NCI-H2081 treated with DMSO at 0.1 percent for 48 hours (cell line): ENCODE measurements at places on chromosomes 2 and 18.

DNA sequence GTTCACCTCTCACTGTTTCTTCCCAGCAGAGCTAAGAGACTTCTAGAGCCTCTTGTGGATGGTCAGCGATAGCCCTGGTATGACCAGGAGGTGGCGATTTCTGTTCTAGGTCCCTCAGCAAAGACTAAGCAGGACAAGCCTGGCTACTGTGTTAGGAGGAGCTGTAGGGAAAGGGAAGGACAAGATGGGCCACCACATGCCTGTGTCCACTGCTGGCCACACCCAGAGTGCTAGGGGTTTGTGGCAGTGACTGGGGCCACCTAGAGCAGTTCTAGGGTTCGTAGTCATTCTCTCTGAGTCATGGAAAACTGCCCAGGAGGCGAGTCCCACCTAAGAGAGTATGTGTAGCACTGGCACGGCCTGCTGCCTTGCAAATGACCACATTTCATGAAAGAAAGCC lies 179.4 kb downstream of the ALPK2 start:
- no peak for DNase-seq

- DNase-seq = no peak
Observed at GRCh38 chr2:200839513-200839912, 24.9 kb downstream of the CLK1 start.

DNA sequence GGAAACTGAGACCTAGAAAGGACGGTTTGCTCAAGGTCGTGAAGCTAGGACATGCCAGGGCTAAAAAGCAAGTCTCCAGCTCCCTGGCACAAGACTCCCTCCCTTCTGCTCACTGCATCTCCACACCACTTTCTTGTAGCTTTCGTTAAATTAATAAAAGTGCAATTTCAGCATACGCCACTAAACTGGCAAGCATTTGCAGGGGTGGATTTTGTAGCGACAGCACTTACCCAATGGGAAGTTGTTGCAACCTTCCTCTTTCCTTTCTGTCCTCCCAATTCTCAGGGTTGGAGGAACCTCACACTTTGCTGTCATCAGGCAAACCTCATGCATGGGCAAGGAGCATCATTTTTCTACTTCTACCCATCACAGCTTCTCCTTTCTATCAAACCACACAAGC lies 7.4 kb upstream of the RHOB start:
- DNase-seq = no peak

- no peak for DNase-seq
Observed at GRCh38 chr2:175612280-175612679, 389.8 kb downstream of the LNPK start.

DNA sequence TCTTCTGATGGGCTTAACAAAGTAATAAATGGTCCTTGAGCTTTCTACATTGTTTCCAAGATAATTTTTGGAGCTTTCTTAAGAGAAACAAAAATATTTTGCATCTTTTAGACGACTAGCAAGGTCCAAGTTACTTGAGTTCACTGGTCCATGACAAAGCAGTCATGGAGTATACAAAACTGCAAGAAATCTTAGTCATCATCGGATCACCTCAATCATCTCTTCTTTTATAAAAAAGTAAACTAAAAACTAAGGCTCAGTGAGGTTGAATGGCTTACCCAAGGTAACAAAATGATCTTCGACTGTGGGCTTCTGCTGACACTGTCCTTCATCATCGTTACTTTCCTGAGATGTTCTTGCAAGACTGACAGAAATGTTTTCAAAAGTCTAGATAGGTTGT lies 11.9 kb downstream of the FIGN start:
- DNase-seq = no peak

- no peak for DNase-seq
Observed at GRCh38 chr2:42909966-42910365, 117.6 kb upstream of the HAAO start.

- DNase-seq = no peak
Observed at GRCh38 chr2:11811036-11811654, 64.7 kb downstream of the LPIN1 start.

DNA sequence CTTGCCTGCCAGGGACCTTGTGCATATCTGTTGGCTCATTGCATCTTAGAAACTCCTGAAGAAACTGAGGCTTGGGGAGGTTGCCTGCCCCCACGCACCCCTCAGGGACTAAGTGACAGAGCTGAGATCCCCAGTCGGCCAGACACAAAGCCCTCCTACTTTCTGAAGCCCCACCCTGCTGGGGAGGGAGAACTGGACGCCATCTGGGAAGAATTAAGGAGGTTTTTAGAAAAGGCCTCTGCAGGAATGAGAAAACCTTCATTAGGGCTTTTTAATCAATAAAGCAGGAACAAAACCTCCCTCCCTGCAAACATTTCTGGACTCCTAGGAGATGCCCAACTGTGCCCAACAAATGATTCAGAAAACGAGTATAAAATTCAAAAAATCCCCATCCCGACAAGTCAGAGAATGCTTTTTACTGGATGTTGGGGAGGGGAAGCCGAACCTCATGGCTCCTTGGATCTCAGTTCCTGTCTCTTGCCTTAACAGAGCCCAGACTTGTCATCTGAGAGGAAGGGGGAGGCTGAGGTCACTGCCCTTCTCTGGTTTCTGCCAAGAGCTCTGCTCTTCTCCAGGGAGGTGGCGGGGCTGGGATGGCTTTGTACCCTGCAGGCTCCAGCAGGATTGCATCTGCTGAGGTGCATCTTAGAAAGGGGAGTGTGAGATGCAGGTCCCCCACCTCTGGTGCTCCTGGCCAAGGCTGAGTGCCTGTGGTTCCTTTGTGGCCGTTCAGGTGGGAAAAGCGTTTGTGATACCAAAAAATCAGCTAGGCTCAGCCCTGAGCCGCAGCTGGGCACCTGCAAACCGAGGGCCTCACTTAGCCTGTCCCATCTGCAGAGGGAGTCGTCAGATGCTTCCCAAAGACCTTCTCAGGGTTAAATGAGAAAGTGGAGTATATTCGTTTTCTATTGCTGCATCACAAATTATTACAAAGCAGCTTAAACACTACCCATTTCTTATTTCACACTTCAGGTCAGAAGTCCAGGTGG lies 142.4 kb downstream of the ZFP36L2 start:
- no peak for DNase-seq

DNA sequence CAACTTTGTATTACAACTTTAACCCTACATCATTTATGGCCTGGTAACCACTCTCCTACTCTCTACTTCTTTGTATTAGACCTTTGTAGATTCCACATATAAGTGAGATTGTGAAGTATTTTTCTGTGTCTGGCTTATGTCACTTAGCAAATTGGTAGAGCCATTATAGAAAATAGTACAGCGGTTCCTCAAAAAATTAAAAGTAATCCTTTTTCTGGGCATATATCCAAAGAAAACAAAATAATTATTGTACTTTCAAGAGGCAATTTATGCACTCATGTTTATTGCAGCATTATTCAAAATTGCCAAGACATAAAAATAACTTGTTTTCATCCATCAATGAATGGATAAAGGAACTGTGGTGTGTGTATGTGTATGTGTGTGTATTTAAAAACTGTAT lies 537.5 kb upstream of the FSIP2 start:
- DNase-seq = peak; percentile 82

DNA sequence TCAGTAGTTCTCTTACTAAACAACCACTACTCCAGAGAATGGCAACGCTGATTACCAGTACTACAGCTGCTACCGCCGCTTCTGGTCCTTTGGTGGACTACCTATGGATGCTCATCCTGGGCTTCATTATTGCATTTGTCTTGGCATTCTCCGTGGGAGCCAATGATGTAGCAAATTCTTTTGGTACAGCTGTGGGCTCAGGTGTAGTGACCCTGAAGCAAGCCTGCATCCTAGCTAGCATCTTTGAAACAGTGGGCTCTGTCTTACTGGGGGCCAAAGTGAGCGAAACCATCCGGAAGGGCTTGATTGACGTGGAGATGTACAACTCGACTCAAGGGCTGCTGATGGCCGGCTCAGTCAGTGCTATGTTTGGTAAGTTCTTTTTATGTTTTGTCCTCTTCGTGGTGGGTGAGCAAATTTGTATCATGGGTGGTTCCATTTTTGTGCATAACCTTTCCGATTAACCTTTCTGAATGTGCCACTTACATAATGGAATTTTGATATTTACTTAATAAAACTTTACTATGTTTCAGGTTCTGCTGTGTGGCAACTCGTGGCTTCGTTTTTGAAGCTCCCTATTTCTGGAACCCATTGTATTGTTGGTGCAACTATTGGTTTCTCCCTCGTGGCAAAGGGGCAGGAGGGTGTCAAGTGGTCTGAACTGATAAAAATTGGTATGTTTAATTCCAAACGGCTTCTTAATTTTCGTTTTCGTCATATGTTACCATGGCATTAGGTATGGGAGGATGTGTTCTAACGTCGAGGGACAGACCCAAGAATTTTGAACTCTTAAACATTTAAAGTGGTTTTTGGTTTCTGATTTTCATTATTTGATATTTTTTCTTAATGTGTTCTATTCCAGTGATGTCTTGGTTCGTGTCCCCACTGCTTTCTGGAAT lies 1.3 kb downstream of the SLC20A1 start:
- DNase-seq = no peak

DNA sequence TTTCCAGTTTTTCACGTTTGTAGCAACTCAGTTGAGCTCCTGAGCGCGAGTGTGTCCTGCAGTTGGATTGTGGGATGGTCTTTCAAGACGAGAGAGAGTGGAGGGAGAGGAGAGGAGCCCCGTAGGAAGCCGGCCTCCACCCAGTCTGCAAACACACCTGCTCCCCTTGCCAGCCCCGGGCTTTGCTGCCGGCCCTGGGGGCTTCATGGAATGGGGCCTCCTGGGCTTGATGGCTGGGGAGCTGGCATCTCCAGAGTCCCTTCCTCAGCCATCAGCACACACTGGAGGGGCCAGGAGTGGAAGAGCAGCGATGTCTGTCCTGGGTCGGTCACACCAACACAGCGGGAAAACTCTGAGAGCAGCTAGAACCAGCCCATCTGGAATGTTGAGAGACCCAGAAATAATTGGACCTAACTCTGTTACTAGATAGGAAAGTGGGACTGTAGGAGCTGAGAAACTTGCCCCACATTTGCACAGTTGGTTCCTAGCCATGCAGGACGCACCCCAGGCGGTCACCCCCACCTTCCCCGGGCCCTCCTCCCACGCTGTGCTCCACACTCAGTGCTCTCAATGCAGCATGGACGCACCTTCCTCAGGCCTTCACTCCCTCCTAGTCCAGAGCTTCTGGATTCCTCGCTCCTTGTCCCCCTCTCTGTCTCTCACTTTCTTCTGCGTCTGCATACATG lies 69.6 kb downstream of the PTGR3 start:
- DNase-seq = no peak

GRCh38 chr2:236974752-236975151 lies 110.9 kb upstream of the COPS8 start:
- DNase-seq = no peak

DNA sequence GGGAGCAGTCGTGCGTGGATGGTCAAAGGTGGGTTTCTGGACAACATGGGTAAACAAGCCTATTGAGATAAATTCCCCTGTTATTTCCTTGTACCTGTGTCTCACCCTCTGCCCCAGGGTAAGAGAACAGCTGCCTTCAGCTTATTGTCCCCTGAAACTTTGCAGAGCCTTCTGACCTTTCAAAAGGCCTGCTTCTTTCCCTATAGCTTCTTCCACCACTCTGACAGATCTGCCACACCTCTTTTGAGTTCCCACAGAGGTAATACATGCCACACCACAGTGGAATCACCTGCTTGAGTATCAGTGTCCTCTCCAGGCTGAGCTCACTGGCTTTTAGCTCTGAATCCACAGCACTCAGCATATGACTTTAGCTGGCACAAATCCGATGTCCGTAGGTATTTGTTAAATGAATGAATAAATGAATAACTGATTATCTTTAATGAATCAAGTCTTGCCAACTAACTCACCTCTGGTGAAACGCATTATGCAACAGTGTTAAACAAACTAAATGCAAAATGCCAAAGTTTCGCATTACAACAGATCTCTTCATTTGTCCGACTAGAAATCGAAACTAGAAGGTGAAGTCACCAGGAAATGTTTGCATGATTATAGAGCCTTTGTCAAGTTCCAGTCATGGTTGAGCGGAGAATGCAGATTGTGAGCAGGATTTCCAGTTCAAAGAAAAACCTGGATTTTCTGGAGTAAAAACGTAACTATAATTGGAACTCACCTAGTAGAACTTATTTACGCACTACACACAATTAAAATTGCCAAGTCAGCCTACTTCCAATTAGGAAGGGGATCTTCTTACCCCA lies 16.4 kb downstream of the DYNAP start:
- no peak for DNase-seq

DNA sequence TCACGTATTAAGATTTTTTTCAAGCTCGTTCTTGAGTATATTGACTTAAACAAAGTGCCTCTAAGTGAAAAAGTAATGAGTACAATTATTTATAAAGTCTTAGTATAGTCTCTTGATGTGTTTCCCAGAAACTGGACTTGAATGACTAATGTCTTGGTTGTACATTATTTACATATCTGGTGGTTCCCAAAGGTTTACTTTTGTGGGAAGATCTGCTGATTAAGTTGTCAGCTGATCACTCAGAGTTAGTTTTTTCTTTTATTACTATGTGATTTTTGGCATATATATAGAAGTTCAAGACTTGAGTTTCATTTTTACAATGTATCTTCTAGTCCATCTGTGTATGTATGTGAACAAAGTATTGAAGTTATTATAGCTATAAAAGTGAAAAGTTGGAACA lies 29.5 kb downstream of the RNF144A start:
- no peak for DNase-seq

DNA sequence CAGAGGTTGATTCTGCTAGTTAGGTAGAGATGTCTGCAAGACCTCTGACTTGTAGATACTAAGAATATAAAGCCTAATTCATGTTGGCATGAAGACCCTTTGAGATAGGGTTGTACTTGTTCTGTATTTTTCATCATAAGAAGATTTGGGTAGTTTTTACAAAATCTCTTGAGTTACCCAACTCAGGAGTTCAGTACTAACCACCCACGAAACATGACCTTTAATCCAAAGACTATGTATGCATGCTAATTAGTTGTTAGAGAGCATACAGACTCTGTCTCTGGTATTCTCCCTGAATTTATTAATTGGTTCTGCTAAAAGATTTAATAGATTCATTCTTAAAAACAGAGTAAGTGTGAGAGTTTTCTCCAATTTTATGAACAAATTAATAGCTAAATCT lies 16.9 kb downstream of the PECR start:
- no peak for DNase-seq

- no peak for DNase-seq
Observed at GRCh38 chr2:161425728-161426454, 9.8 kb downstream of the TBR1 start.
